ENCODE measurements at places on chromosomes 12 and 14. TPM values are rescaled to one million over a fixed set of nuclear protein-coding genes. Genes with fewer than 3 reads are reported as not detected.

SRRM4 gene
- 0.59 TPM for total RNA-seq

OVCH1 gene
- not detected for total RNA-seq

TAS2R46 gene
- total RNA-seq = 0.78 TPM

RPL10L gene
- total RNA-seq = not detected

DNA sequence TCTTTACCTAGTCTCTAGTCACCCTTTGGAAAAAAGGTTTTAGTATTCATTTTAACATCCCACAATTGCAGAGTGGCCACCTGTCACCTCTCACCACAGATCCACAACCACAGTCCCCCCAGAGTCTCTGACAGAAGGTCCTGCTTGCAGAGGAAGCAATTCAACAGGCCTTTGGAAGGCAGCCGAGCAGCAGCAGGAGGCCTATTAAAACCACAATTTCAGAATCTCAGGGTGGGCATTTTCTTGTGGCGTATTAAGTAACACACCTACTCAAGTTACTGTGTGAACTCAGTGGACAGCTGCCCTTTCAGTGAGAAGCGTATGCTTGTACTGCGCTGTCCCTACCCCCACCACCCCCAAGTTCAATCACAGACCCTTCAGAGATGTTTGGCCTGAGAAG lies 234.0 kb upstream of the HMGA2 start:
- no peak for DNase-seq

GRCh38 chr14:58793131-58793740 lies 155.5 kb downstream of the DACT1 start:
- no peak for DNase-seq

DNA sequence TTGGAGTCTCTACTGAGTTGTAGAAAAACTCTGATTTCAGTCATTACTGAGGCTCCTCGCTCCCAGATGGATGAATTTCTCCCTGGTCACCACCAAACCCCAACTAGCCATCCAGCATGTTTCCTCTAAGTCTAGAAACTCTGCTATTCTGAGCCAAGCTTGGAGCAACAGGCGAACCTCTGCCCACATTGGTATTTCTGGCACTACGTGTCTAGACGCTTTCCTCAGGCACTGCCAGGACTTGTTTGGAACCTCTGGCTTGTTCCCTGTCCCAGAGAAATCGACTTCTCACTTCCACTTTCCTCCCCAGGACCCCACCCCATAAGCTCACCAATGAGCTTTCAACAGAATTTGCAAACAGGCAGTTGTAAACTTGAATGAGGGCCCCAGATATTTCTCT lies 27.6 kb downstream of the WSCD2 start:
- no peak for DNase-seq

DNA sequence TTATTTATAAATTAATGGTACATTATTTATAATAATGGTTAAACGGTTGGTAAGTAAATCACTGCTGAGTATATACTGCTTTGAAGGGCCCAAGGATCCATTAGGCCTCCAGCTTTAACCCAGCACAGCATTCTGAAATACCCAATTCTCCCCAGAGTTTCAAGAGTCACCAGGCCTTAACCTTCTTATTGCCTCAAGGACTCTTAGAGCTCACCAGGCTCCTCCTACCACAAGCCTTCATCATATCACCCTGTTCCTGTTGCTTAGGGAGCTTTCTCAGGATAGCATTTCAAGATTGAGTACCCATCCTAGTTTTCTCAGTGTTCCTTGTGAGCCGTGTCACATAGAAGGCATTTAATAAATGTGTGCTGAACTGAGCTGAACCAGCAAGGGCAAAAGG lies 242.5 kb downstream of the FBXL14 start:
- DNase-seq = no peak

DNA sequence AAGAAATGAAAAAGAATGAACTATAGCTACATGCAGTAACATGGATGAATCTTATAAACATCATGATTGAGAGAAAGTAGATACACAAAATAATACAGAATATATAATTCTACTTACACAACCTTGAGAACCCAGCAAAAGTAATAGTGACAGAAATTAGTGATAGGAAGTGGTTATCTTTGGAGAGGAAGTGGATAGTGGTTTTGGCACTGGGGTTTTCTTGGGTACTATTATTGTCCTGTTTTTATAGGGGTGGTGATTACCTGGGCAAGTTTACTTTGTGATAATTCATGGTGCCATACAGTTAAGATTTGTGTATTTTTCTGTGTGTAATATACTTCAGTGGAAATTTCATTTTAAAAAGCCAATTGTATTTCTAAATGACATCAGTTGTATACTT lies 352.7 kb downstream of the AEBP2 start:
- no peak for DNase-seq

DNA sequence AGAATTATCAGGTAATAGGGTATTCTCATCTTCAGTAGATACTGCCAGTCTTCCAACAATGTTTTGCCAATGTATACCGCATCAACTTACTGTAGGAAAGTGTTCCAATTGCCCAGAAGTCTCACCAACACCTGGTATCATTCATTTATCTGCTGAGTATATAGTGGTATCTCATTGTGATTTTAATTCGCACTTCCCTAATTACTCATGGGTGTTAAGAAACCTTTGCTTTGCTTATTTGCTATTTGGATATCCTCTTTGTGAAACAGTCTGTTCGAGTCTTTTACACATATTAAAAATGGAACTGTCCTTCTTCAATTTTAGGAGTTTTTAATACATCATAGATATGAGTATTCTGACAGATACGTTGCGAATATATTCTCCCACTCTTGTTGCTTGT lies 6.1 kb downstream of the TM7SF3 start:
- no peak for DNase-seq

GRCh38 chr14:70721542-70721941 lies 79.8 kb downstream of the TTC9 start:
- DNase-seq = no peak

DNA sequence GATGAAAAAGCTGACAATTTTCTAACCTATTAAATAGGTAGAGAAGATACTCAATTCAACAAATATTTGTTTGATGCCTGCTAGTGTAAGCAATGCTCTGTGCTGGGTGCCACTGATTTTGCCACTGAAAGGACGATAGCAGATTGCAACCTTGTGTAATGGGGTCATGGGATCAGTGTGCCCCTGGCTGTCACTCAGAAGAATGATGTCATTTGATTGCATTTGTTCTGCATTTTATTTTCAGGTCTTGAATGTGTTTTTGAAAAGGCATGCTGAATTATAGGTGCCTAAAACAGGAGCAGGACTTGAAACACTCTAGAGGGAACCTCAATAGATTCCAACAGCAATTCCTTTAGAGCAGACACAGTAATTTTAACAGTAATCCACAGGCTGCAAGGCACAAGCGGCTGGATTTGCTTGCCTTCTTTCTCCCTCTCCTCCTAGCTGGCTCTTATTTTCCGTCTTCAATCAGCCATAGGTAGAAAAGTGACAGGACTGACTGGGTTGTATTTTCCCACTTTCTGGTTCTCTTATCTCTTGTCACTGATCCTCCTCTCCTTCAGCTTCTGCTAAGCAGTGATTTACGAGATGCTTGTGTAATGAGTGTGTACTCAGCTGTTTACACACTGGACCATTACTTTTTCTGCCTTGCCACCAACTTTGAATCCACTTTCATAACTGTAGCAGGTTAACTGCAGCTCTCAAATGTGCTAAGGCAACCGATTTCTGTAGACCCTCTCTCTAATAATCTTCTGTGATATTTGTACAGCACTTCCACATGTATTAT lies 4.1 kb downstream of the PLXNC1 start:
- no peak for DNase-seq
